SJSA1 (cell line): ENCODE measurements at places on chromosomes 2 and 18.

DNA sequence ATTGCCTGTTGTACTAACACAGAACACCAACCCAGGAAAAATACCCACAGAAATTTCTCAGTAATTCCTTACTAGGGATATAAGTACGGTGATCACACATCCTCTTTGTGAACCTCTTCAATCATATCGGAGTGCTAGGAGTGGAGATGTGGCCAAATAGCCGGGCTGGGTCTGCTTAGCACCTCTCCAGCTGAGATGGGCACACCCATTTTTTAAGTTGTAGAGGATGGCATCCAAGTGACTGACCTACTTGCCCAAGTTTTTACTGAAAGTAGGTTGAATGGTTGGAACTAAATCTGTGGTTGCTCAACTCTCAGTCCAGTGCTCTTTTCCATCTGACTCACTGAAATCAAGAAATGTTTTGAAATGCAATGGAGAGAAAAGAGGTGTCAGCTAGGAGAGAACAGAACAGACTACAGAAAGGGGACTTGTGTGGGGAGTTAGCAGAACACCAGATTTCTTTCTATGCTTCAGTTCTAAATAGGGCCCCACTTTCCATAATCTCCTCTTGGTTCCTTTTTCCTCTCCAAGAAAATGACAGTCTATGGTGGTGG is 68.7 kb upstream of the FSHR start:
- DNase-seq: no peak

DNA sequence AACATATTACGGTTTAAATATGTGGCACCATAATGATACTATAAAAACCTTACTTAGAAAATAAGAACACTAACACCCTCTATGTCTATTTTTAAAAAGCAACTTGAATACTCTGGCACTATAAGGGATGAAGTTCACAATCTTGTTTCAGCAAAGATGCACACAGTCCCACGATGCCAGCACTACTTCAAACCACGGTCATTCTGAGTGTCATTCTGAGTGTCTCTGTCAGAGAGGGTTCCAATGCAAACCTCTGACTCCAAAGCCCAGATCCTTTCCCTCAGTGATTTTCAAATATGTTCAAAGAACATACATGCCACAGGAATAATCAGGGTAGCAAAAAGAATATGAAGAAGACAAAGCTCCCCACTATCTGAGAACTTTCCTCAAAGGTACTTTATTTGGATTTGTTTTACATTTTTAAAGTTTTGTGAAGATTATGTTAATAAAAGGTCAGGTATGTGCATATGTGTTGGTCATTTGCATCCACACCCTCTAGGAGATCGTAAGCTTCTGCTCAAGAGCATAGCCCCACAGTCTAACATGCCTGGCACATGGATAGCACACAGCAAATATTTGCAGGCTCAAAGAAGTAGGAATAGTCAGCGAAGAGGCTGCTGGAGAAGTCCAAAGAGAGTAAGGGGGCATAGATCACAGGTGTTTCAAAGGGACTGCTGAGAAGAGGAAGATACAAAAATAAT is 127.6 kb downstream of the DYM start:
- no peak for DNase-seq

DNA sequence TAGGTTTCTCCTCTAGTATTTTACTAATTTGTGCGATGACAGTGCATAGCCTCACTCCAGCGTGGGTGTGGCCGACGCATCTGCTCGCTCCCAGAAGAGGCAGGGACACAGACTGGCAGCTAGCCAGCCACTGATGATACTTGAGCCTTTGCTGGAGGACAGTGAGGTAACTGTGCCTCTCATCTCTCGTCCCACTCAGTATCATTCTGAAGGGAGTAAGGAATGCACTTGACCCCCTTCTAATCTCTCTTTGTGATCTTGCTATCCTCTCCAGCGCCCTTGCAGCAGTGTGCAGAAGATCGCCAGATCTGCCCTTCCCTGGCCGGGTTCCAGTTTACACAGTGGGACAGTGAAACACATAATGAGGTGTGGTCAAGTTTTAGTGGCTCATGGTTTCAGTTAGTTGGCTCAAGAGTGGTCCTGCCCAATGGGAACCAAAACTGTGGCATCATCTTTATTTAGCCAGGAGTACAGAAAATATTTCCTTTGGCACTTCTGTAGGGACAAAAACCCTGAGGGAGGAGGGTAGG is 17.5 kb downstream of the NCAPH start:
- no peak for DNase-seq

- no peak for DNase-seq
These were observed 47.4 kb upstream of the KDM3A start for GRCh38 chr2:86393521-86394491.

GRCh38 chr2:203690441-203691047 is 15.9 kb upstream of the CD28 start:
- no peak for DNase-seq

DNA sequence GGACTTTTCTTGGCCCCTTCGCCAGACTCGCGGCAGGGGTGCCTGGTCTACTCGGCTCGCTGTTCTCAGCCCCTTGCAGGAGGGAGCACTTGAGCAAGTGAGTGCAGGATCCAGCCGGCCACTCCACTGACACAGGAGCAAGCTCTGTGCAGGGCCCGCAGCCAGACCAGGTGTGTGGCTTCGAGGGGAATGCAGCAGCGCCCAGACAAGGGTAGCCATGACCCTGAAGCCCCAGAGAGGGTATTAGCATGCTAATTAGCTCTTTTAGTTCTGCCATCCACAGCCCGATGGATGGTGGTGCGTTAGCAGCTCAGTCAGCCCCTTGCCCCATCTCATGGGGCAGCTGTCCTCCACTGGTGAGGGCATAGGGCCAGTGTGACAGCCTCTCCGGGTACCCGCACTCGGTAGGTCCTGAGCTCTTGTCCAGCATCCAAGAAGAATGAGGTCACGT is 103.2 kb upstream of the HS6ST1 start:
- no peak for DNase-seq
